ENCODE measurements at places on chromosomes 2 and 18. TPM values are rescaled to one million over a fixed set of nuclear protein-coding genes. Genes with fewer than 3 reads are reported as not detected.

- DNase-seq = no peak
Measured at GRCh38 chr2:234479465-234479864, 17.4 kb downstream of the ARL4C start.

DNA sequence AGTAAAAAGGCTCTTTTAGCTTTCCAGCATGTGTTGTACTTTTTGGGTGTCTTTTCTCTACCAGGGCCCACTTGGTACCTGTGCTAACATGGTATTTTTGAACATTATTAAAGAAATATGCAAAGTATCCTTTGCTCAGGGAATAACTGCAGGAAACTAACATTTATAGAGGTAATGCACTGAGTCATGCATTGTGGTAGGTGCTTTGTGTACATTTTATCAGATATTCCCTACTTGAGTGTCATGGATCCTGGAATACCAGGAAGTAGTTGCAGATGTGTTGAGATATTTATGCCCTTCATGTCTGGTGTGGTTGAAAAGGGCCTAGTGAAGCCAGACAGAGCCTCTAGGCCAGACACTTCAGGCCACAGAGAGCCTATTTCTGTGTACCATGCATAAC is 215.5 kb upstream of the CYRIA start:
- no peak for DNase-seq

The STAMBP gene
- 29.2 TPM for polyA plus RNA-seq

The NMUR1 gene
- 0.10 TPM for polyA plus RNA-seq

The COPS8 gene
- 34.7 TPM for polyA plus RNA-seq

DNA sequence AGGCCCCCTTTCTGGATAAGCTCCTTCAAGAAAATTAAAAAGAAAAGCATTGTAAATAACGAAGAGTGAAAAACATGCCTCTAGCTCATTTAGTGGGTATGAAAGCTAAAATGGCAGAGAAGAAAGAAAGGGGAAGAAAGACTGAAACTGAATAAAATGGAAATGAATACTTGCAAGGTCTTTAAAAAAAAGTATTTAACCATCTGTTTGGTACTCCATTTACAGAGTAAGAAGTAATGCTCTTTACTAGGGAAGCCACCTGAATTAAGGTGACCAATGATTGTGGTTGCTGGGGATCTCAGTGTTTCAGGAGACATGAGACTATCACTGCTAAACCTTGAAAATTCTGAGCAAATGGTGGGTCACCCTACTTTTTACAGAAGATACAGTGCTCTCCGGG is 17.7 kb upstream of the ARL5A start:
- DNase-seq = no peak

The DYNAP gene
- polyA plus RNA-seq = not detected

DNA sequence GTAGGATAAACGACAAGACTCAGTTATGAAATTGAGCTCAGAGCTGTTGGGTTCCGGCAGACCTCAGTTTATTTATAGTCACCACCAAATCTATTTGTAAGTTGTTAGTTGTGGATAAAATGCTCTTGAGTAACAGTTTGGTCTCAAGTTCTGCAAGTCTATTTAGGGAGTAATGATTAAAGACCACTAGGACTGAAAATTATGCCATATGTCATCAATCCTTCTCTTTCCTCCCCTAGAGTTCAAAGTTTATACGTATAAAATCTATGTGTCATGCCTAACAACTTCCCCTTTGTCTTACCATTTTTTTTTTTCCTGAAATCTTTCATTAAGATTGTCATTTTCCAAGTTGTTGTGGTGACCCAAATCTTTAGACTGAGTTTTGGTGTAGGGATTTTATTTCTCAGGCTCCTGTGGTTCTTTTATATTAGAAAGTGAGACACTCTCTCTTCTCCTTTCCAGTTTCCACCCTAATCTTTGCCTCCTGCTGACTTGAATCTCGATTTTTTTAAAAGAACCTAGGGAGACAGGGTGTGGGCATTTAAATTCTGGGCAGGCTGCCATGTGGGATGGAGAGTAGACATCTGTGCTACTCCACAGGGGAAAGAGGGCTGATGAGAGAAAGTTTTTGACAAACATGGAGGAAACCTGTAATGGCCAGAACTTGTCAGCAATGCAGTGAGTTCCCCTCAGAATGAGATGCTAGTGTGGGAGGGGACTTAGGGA is 51.0 kb downstream of the LAMA3 start:
- DNase-seq = no peak

The LONRF2 gene
- 2.4 TPM for polyA plus RNA-seq

DNA sequence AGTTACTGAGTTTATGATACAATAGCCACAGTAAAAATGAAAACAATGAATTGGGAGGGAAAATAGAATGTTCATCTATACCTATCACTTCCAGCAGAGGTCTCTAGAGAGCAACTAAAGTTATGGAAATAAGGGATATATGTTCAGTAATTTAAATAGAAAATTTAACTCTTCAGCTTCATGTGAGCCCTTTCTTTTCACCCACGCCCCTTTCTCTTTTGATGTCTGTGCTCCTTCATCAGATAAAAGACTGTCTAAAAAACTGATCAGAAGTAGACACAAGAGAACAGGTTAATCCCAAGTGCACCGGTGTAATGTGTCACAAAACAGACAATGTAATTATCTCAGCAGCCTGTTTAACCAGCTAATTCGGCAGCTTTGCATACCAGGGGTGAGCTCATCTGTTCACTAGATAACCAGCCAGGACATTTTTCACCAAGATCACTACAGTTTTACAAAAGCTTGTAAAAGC is 238.5 kb upstream of the ERBB4 start:
- DNase-seq = no peak

DNA sequence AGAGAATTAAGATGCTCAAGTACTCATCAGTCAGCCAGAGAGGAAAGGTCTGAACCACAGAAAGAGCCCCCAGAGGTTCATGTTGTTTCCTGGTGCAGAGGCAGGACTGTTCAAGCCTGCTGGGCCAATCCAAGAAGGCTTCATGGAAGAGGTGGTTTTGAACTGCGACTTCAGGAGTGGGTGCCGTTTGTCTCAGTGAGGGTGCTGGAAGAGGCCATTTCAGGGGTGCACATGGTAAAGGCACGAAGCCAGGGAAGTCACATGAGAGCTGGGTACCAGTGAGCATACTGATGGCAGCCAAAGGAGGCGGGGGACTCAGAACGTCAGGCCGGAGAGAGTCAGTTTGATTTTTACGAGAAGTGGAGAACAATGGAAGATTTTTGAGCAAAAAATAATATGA is 55.5 kb downstream of the EMILIN2 start:
- peak; percentile 9 for DNase-seq

- no peak for DNase-seq
Measured at GRCh38 chr2:98137196-98137595, 50.2 kb downstream of the VWA3B start.

DNA sequence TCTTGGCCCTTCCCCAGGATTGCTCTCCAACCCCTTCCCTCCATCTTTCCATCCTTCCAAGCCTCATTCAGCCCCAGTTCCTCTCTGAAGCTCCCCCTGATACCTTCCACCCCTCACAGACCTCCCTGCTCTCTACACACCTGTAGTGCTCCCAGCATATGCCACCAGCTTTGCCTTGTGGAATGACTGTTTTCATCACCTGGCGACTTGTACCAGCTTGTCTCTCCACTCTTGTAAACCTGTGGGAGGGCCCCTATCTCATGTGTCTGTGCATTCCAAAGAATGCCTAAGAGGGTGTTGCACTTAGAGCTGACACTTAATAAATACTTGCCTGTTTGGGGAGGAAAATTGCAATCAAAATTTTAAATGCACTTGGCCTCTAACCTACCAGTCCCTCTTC is 198.7 kb downstream of the BCL11A start:
- no peak for DNase-seq

The SATB2 gene
- polyA plus RNA-seq = 0.54 TPM

DNA sequence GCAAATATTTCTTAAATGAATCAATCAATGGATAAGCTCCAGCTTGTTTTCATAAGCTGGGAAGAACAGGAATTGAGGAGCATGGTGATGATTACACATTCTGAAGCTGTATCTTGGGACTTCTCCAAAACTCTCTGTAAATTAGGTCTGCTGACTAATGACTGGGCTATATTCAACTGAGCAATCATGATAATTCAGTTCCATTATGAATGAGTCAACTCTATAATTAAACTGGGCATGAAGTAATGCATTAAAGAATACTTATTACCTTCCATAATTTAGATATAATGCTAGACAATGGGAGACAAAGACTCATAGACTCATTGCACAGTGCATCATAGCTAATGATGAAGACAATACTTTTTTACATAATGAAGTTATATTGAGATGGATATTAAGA is 207.4 kb downstream of the CBLN2 start:
- DNase-seq = no peak

The SMIM21 gene
- not detected for polyA plus RNA-seq

DNA sequence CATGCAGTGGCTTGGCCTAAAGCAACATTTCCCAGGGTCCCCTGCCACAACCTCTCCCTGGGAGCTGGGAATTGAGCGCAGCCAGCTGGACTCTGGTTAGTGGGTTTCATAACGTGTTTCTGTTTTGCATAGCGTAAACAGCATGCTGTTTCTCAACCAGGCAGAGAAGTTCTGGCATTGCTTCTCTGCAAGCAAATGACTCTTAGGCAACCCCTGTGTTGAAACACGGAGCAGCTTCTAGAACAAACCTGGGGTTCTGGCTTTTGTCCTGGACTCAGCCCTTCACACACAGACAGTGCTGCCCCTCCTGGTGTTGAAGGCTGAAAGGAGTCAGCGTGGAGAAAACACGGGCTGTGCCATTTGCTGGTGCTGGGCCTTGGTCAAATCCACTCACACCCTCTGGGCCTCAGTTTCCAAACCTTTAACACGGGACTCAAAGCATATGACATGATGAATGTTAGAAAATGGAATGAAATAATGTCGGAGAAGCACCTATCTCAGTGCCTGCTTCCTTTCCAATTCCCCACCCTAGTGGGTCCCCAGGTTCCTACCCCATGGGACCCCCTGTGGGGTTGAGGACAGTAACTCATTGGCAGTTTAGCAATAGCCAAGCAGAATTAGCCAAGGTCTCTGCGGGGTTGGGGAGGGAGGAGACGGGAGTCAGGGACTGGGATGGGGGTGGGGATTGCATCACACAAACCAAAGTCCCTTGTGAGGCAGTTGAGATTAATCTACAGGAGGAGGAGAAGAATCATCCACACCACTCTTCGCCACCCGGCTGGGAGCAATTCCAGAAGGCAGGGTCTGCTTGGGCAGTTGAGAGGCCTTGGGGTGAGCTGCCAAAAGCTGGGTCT is 30.2 kb upstream of the IL1R2 start:
- peak; percentile 87 for DNase-seq

The LIMS2 gene
- 293 TPM for polyA plus RNA-seq

The STK11IP gene
- 15.6 TPM for polyA plus RNA-seq

DNA sequence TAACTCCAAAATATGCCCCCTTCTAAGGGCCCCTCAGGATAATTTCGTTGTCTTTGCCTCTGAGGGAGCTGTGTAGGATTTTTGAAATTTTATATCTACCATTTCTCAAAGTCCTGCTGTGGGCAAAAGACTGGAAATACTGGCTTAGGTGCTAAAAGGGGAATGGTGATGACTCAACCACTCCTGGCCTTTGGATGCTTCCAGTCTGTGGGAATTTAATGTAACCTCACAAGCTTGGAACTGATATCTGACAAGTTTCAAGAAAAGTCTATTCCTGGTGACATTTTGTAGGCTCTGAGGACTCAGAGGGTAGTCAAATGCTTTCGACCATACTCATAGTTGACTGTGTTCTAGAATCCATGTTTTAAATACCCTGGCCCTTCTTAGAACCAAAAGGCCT is 3.4 kb upstream of the APCDD1 start:
- no peak for DNase-seq

DNA sequence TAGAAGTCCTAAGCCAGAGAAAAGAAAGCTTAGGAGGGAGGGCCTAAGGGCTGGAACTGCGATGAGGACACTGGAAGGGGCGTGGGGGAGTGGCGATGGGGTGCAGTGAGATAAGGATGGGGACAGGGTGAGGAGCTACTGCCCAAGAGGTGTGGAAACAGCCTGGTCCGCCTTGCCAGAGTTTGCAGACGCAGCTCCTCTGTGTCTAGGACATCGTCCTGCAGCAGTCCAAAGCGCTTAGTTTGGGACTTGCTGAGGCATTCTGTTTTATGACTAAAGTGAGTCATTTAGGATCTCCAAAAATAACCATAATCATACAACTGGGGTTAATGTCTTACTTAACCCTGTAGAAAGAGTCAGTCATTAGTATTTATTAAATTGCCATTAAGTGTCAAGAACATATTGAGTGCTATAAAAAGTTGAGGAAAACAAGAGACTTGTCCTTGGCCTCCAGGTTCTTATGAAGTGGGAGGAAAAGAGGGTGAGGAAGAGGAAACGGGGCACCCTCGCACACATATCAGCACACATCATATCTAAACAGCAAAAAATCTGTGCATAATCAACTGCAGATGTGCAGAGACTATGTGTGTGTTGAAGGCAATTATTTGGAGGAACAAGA is 74.8 kb downstream of the CDK15 start:
- no peak for DNase-seq

The LRRFIP1 gene
- 128 TPM for polyA plus RNA-seq

- no peak for DNase-seq
Measured at GRCh38 chr2:188523919-188524318, 232.2 kb downstream of the GULP1 start.

DNA sequence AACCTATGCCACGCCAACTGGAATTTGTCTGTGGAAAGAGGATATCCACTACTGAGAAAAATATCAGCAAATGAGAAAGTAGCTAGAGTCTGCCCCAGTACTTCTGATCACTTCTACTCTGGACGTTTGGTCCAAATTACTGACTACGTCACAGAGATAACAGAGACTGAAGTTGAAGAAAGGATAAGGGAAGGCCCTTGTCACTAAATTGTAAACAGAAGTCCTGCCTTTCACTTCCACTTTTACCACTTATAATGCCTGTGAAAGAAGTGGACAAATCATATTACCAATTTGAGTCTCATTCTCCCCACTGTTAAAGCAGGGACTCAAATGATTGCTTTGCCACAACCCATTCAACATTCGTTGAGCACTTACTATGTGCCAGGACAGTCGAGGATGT is 173.9 kb upstream of the ERBB4 start:
- no peak for DNase-seq

The MAP2 gene
- polyA plus RNA-seq = 11.3 TPM

The RAB6C gene
- 0.08 TPM for polyA plus RNA-seq

GRCh38 chr2:3608373-3609278 is 13.7 kb downstream of the COLEC11 start:
- no peak for DNase-seq

DNA sequence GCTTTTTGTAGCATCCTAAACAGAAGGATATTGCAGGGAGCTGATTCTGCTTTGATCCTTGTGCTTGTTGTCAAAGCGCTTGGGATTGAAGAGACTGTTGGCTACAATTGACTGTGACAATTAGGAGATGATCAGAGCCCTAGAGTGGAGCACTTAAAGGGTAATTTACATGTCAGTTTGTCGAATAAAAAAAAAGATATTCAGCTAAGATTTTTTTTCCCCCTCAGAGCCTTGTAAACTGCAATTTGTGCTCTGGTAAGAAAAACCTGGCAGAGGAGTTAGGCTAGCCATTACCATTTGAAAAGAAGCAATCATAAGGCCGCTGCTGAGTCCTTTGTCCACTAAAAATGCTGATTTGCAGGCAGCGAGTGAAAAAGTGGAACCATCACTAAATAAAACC is 47.8 kb upstream of the ZEB2 start:
- DNase-seq = no peak

- DNase-seq = no peak
Measured at GRCh38 chr2:127161176-127162136, 54.5 kb upstream of the BIN1 start.

- DNase-seq = no peak
Measured at GRCh38 chr2:233430081-233430480, 75.8 kb downstream of the DGKD start.

GRCh38 chr18:28048612-28049011 is 128.3 kb downstream of the CDH2 start:
- no peak for DNase-seq
